ENCODE measurements at places on chromosomes 11 and 22. TPM values are rescaled to one million over a fixed set of nuclear protein-coding genes. Genes with fewer than 3 reads are reported as not detected.

The KRTAP5-1 gene
- total RNA-seq = not detected

The XKR3 gene
- 0.44 TPM for total RNA-seq

The RAG1 gene
- 0.52 TPM for total RNA-seq

The SERPING1 gene
- total RNA-seq = 17.0 TPM

GRCh38 chr11:47130543-47130942 lies 46.1 kb downstream of the ARFGAP2 start:
- no peak for DNase-seq

DNA sequence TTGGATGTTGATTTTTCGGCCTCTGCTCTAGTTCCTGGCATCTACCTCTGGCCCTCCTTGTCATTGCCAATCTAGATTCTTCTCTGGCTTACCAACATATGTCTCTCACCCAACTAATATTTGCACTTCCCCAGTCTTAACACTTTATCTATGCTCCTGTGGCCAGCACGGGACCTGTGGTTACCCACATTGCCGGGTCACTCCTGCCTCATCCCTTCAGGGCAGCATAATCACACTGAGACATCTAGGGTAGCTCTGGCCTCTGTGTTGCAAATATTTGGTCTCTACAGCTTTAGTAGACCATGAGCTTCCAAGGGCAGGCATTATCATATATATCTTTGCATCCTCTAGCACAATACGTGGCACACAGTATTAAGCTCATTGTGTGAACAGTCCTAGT lies 182.0 kb upstream of the ARHGAP20 start:
- peak; percentile 73 for DNase-seq

- peak; percentile 63 for DNase-seq
Observed at GRCh38 chr11:62921573-62922188, 518 bp upstream of the CHRM1 start.

DNA sequence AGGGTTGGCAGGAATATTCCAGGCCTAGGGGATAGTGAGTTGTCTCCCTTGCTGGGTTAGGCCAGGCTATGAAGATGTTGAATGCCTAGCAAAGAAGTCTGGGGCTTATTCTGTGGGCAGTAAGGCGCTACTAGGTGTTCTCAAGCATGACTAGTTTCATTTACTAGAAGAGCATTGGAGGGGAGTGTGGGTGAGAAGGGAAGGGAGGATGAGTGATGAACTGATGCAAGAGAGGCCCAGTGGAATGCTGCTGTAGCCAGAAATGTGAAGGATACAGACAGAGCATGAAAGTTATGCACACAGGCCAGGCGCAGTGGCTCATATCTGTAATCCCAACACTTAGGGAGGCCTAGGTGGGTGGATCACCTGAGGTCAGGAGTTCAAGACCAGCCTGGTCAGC lies 33.5 kb downstream of the POU2F3 start:
- peak; percentile 32 for DNase-seq

GRCh38 chr11:18853086-18853720 lies 61.6 kb upstream of the PTPN5 start:
- DNase-seq = peak; percentile 35

- no peak for DNase-seq
Observed at GRCh38 chr11:15059132-15059915, 14.1 kb upstream of the CALCB start.

DNA sequence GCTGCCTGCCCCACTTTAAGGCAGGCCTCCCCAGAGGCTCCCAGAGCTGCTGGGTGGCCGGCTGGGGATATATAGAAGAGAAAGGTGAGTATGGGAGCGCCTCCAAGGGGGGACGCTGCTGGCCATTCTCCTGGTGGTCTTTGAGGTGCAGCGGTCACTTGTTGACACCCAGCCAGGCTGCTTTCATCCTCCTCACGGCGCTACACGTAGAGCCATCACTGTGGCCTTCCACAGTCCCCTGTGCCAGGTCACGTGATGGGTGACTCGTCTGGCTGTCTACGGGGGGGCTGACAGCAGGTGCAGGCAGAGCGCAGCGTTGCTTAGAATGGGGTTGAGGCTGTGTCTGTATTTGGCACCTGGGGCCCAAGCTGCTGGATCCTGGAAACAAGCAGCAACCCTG lies 1.9 kb downstream of the ACR start:
- no peak for DNase-seq

- DNase-seq = no peak
Observed at GRCh38 chr11:44139565-44140330, 44.3 kb downstream of the EXT2 start.

DNA sequence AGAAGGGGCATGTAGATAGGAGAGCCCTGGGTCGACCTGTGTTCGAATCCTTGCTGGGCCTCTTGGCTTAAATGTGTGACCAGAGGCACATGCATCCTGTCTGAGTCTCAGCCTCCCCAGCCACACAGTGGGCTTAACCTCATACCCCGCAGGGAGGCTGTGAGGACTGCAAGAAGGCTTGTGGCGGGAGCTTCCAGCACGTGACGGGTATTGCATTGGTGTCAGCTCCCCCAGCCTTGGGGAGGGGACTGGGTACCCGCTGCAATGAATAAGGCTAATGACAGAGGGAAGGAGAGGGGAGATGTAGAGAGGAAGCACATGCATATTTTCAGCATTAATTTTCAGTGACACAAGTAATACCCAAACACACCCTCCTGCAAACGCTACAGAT lies 8.1 kb downstream of the RASD2 start:
- no peak for DNase-seq

DNA sequence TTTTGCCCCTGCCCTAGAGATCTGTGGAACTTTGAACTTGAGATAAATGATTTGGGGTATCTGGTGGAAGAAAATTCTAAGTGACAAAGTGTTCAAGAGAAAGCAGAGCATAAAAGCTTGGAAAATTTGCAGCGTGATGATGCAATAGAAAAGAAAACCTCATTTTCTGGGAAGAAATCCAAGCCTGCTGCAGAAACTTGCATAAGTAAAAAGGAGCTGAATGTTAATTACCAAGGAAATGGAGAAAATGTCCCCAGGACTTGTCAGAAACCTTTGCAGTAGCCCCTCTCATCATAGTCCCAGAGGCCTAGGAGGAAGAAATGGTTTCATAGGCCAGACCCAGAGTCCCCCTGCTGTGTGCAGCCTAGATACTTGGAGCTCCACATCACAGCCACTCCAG lies 686.9 kb downstream of the FAM181B start:
- peak; percentile 3 for DNase-seq

DNA sequence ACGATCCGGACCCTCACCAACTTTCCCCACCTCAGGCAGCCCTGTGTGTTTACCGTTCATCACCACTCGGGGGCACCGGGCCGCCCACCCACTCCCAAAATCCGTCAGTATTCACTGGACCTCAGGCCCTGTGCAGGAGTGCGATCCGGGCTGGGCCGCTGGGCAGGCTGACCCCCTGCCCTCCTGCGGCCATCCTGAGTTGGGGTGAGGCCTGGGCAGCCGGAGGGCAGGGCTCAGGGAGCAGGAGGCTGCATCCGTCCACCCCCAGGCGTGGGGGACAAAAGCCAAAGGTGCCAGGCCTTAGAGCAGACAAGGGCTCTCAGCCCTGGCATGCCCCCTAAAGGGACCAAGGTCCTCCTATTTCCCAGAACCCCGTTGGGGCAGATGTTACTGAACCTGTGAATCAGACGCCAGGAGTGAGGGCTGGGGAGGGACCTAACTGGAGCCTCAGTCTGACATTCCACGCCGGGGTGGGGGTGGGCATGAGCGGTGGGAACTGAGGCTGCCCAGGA lies 16.8 kb upstream of the TMEM191C start:
- DNase-seq = no peak

DNA sequence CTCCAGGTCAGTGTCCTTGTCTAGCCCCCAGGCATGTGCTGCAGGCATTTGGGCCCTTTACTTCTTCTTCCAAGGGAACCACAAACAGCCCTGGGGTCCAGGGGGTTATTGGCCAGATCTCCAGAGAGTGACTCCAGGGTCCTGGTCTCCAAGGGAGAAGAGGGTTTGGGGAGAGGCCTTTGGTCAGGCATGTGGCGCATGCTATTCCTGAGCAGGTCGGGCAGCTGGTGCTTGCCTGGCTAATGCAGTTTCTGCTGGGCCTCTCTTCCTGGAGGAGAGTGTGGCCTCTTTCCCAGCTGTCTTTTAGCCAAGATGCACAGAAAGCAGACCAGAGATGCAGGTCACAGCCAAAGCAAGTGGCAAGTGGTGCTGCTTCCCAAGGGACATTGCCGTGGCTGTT lies 3.8 kb upstream of the RFPL2 start:
- no peak for DNase-seq

GRCh38 chr22:39303358-39303757 lies 16.1 kb downstream of the RPL3 start:
- DNase-seq = no peak

- DNase-seq = no peak
Observed at GRCh38 chr11:47499161-47499560, 50.2 kb upstream of the RAPSN start.

- no peak for DNase-seq
Observed at GRCh38 chr11:128913806-128914205, 22.6 kb downstream of the KCNJ5 start.

DNA sequence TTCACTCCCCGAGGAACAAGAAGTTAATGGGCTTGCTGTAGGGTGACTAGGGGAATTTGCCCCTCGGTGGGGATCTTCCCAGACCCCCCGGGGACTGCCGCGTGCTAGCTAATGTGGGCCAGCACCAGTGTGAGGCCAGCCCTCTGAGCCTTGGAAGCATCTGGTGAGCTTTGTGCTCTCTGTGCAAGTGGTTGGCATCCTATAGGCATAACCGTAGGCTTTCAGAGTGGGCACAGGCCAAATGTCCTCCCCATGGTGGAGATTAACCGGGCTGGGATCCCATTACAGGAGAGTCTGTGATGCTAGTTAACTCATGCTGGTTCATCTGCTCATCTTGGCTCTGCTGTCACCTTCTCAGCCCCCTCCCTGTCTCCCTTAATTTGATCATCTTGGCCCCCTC lies 125.7 kb downstream of the TRIM29 start:
- DNase-seq = no peak

DNA sequence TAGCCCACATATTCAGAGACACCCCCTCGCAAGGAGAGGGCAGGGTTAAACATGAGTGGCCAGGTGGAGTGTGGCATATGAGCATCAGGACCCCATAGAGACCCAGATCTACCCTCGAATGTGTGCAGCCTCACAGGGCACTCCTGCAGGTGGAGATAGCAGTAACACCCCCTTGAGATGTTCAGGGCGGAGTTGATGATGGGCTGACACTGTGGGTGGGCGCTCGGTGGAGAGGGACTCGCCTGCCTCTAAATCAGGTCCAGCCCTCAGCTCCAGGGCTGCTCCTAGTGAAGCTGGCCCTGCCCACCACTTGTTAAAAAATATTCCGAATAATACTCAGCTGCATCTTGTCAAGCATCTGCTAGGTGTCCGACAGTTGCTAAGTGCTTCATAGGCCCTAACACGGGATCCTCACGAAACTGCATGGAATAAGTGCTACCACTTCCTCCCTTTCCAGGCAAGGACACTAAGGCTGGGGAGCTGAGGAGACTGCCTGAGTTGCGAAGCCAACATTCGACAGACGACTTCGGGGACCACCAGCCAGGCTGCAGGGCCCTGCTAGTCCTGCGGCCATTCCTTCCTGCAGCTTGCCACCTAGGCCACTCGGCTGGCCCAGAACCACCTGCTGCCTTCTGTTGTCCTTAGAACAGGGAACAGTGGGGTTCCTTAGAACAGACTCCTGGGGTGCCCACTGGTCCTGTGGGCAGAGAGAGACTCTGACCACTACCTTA lies 74.0 kb upstream of the WNT11 start:
- DNase-seq = no peak

GRCh38 chr22:42428025-42428424 lies 4.2 kb downstream of the NFAM1 start:
- no peak for DNase-seq
